ENCODE measurements at places on chromosomes 3 and 15.

DNA sequence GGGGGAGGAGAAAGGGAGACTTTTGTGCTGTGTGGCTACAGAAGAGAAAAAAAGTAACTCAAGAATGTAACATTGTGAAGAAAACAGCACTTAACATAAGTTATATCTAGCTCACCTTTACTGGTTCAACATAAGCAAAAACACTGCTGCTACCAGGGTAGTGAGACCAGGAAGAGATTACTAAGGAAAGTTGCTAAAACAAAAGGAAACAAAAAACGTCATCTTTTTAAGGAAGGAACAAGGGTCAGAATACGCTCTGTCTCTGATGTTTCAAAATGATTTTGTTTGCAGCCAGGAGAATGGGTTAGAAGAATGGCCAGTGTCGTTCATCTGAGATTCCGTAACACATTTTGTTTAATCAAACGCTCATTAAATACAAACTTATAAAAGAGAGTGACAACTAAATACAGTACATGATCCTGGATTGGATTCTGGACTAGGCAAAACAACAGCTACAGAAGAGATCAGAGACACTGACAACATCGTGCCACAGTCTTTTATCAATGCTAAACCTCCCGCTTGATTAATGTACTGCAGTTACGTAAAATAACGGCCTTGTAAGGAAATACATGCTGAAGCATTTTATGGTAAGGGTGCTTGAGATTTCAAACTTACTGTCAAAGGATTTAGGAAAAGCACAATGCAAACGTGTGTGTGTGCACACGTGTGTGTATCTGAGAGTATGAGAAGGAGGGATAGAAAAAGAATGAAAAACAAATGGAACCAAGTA, 67.7 kb downstream of the FOXP1 start:
- DNase-seq = peak; percentile 56

GRCh38 chr3:99562138-99562537, 76.3 kb upstream of the COL8A1 start:
- DNase-seq = no peak

- DNase-seq = no peak
These were observed 104.9 kb upstream of the MYZAP start for GRCh38 chr15:57486833-57487232.

DNA sequence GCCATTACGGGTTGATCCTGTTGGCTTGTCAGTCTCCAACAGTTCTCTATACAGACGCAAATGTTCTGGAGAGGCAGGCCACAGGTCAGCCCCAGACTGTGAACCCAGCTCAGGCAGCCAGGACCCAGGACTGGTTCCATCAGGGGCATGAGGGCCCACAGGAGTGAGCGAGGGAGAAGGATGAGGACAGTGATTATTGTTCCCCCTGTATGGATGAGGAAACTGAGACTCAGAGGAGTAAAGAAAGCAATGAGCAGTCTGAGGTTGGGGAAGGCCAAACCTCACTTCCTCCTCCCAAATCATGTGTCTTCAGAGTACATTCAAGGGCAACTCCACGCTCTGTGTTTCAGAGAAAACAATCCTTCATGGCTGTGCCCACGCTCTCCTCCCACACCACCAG, 121.9 kb downstream of the RPLP1 start:
- peak; percentile 70 for DNase-seq

DNA sequence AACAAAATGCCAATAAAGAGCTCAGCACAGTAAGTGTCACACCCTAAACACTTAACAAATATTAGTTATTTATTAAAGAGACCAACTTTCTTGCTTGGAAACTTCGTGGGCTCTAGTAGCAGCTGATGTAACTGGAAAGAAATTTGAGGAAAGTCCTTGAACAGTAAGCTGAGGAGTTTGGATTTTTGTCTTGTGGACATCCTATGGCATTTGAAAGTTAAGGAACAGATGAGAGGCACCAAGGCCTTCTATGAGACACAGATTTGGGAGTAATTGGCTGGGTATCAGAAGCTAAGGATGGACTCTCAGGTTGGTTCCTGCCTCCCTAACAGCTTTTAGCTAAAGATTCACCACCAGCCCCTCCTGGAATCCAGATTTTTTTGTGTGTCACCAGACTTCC, 59.7 kb upstream of the FILIP1L start:
- no peak for DNase-seq

DNA sequence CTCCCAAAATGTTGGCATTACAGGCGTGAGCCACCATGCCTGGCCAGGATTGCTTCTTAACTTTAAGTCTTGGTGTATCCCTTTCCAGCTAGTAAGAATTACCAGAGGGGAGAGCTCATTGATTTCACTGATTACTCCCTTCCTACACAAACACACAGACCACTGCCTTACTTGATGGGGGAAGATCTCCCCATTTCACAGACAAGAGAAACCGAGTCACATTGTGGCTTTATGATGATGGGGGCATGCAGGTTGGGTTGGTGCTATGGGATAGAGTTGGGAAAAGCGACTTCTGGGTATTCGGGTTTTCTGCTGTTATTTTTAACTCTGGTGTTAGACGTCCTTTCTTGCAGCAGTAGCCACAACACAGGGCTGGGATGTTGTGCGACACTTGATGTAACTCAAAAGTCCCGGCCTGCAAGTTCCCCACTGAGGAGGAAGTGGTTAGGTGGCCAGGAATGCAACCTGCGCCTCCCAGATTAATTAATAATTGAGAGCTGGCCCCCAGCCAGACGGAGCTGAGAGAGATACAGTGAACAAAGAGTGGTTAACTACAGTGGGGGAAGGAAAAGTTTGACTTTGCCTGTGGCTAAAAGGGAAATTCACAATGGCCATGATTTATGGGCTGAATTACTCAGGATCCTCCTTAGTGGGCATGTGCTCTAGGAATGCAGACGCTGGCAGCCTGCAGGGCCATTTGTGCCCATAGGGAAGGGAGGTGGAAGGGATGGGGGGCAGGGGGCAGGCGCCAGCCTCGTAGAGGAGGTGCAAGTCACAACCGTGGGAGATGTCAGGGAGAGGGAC, 63.6 kb downstream of the SMAD6 start:
- peak; percentile 51 for DNase-seq

GRCh38 chr3:81468391-81468790, 293.1 kb downstream of the GBE1 start:
- DNase-seq = no peak

GRCh38 chr3:122033023-122033422, 11.0 kb upstream of the ILDR1 start:
- DNase-seq = peak; percentile 23

- DNase-seq = no peak
These were observed 28.1 kb upstream of the KLHL6 start for GRCh38 chr3:183583331-183584245.

- no peak for DNase-seq
These were observed 12.5 kb downstream of the SMAD6 start for GRCh38 chr15:66714543-66714981.

DNA sequence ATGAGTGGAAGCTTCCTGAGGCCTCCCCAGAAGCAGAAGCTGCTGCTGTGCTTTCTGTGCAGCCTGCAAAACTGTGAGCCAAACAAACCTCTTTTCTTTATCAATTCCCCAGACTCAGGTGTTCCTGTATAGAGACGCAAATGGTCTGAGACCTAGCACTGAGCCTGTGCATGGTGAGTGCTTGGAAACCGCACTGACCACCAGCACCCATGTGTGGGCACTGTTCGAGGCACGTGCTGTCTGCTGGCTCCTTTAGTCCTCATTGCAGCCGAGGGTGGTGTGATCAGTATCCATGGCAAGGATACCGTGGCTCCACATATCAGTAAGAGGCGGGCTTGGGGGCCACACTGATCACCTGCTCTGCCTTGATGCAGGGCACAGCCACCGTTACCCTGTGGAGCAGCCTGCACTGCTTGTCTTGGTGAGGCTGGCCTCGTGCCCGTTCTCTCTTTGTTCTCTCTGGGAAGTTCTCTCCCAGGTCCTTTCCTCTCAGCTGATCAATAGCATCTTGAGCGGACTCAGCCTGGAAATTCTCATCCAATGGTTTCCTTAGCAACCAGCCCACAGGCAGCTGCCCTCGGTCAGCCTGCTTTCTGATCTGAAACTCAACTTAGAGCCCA, 101.0 kb downstream of the PLXNA1 start:
- no peak for DNase-seq

DNA sequence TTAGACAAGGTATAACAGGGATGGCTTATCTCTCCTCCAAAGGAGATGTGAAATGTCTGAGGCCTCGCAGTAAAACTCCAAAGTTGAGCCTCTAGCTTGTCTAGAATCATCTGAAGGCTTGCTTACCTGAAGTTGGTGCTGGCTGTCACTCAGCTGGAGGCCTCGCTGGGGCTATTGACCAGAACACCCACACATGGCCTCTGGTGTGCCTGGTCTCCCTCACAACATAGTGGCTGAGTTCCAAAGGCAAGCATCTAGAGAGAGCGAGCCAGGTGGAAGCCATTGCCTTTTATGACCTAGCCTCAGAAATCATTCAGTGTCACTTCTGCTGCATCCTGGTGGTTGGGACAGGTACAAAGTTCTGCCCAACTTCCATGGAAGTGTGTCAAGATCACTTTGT, 17.4 kb upstream of the RNU6-1 start:
- no peak for DNase-seq

GRCh38 chr3:152885076-152885475, 50.1 kb downstream of the P2RY1 start:
- DNase-seq = peak; percentile 42

DNA sequence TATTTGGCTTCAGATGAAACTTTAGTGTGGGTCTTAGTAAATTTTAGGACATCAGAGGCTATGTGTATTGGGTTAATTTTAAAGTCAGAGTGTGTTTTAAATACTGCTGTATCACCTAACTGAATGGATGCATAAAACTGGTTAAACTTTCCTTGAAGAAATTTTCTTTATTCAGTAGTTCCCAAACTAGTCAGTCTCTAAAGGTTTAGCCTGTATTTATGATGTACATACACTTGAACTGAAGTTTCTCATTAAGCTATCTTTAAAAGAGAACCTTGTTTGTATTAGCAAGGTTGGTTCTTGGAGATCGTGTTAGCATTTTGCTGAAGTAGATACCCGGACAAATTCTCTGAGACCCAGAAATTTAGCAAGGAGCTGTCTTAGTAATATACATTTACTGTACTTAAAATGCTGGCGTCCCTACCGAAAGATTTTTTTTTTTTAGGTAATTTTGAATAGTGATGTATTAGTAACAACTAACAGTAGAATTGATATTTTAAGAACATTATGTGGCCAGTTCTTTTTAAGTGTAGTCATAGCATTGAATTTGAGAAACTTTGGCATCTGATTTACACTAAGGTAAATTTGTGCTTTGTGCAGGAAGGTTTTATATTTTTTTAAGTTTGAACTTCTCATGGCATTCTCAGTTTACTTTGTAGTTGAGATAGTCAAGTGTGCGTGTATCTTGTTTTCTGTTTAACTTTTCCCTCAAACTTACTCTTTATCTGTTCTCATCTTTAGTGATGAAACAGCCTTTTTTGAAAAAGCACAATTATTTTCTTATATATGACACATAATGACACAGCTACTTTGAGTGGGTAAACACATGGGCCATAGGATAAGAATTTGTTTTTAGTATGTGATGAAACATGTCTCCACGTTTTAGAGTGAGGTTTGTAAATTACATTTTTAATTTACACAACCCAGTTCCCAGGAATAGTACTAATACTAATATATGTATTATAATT, 2.9 kb downstream of the DIPK2A start:
- peak; percentile 36 for DNase-seq

DNA sequence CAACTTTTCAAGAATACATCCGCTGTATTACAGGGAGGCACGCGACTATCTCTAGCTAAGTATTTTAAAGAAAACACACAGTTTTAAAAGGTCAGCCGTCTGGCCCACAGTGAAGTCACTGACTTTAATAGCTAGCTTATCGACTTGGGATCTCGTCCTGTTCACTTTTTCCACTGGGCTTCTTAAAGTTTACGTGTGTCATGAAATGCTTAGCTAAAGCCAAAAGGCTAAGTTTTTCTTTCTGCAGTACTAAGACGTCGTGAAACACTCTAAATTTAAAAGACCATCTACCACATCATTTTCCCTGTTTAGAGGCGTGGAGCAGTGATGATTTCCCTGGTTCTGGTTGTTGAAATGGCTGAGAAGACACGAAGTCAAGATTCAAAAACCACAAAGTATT, 27.1 kb downstream of the LRIG1 start:
- no peak for DNase-seq

DNA sequence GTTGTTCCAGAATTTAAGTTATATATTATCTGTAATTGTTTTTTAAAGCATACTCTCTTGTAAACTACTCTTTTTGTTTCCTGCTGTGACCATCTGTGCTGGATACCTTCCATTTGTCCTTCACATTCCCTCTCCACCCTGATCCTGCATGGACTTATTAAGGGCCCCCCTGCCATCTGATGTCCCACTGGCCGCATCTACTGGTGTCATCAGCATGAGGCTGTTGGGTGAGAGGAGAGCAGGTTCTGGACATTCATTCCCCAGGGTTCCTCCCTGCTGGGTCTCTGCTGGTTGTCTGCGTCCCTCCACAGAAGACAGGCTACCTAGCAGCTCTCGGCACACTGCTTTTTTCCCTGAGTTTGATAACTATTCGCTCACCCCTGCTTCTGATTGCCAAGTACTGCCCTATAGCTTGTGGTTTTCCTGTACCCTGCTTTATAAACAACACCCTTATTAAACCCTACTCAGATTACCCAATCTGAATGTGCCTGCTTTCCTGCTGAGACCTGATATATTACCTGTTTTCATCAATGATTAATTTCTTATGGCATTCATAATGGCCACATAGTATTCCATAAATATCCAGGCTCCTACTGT, 7.7 kb downstream of the CMTM8 start:
- no peak for DNase-seq

Measured in suppressor macrophage treated with lipopolysaccharide for 4 hours (primary cell).